ENCODE measurements at places on chromosomes 13 and 19.

GRCh38 chr19:10361569-10362011 lies 18.8 kb downstream of the TYK2 start:
- no peak for DNase-seq

DNA sequence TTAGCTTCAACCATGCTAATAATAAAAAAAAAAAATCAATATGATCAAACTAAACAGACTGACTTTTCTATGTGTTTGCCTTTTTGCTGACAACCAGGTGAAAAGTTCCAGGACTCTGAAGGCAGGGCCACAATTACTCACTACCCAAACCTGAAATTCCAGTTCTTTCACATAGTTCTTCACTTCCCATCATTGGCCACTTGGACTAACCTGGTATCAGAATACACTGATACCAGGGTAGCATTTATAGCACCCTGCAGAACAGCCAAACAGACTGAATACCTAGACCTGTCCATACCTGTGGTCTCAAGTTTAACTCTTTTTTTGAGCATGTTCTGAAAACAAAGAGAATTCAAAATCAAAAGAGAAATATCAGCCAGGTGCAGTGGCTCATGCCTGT lies 25.1 kb downstream of the ELF1 start:
- DNase-seq: no peak

- no peak for DNase-seq
These were observed 9.1 kb downstream of the SSBP4 start for GRCh38 chr19:18428173-18428786.

DNA sequence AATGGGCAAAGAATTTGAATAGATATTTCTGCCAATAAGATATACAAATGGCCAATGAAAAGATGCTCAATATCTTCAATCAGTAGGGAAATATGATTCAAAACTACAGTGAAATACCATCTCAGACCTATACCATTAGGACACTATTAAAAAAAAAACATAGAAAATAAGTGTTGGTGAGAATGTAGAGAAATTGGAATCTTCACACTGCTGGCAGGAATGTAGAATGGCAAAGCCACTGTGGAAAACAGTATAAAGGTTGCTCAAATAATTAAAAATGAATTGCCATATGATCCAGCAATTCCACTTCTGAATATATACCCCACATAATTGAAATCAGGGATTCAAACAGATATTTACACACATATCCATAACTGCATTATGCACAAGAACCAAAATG lies 88.1 kb upstream of the STARD13 start:
- no peak for DNase-seq

DNA sequence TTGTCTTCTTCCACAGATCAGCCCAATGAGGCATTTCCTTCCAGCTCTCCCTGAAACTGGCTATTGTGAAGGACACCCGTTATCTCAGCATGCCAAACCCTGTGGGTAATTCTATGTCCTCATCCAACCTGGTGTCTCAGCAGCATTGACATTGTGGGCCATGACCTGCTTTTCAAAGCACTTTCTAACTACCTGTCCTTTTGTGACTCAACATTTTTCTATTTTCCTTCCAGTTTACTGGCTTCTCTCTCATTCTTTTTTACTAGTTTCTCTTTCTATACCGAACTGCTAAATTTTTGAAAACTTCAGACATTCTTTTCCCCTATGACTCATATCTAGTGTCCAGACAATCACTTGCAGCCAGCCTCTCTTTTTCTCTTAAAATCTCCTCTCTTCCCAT lies 136.4 kb upstream of the HTR2A start:
- DNase-seq: no peak

GRCh38 chr19:2478756-2479555 lies 3.0 kb downstream of the GADD45B start:
- no peak for DNase-seq

DNA sequence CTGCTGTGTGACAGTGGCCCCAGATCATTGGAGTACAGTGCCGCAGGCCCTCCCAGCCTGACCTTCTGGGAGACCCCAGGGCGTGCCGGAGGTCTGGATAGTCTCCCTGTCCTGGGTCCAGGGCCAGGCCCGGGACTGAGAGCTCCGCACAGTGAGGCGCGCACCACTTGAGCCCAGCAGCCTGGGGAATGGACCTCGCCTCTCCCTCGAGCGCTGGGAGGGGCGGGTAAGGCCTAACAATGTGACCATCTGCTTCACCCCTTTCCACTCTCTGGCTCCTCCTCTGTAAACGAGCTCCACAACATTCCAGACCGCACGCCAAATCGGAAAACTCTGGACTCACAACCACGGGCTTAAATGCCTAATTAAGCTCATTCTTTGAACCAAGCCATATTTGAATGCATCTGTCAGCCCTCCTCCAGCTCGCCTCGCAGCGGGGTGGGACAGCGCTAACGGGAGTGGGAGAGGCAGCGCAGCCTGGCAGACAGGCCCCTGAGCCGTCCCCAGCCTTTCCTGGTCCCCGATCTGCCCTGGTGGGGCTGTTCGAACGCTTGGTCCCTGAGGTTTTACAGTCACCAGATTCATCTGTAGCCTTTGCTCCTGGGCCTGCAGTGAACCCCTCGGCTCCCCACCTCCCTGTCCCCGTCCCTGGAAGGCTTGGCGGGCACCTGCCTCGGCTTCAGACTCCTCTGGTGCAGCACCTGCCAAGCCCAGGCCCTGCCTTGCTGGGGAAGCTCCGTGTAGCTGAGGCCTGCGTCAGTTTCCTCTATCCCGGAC lies 120.7 kb upstream of the VSTM2B start:
- no peak for DNase-seq

DNA sequence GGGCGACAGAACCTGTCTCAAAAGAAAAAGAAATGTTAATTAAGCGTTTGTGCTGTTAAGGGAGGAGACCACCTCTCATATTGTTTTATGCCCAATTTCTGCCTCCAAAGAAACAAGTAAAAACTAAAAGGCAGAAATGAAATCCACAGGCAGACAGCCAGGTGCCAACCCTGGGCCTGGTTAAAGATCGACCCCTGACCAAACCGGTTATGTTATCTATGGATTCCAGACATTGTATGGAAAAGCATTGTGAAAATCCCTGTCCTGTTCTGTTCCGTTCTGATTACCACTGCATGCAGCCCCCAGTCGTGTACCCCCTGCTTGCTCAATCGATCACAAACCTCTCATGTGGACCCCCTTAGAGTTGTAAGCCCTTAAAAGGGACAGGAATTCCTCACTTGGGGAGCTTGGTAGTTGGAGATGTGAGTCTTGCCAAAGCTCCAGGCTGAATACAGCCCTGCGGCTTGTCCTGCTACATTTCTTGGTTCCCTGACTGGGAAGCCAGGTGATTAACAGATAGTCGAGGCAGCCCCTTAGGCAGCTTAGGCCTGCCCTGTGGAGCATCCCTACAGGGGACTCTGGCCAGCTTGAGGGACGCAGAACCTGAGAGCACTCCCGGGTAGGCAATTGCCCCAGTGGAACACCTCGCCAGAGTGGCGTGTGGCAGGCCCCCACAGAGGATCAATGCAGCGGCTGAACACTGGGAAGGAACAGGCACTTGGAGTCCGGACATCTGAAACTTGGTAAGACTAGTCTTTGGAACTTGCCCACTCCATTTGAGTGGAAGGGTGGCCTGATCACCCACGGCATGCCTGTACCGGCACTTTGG lies 748 bp upstream of the ZNF552 start:
- no peak for DNase-seq

- no peak for DNase-seq
These were observed 1564.9 kb downstream of the OLFM4 start for GRCh38 chr13:54593504-54593903.

GRCh38 chr19:7739801-7740681 lies 7.3 kb downstream of the CD209 start:
- no peak for DNase-seq

- no peak for DNase-seq
These were observed 33.1 kb downstream of the DHRS12 start for GRCh38 chr13:51770681-51771417.

DNA sequence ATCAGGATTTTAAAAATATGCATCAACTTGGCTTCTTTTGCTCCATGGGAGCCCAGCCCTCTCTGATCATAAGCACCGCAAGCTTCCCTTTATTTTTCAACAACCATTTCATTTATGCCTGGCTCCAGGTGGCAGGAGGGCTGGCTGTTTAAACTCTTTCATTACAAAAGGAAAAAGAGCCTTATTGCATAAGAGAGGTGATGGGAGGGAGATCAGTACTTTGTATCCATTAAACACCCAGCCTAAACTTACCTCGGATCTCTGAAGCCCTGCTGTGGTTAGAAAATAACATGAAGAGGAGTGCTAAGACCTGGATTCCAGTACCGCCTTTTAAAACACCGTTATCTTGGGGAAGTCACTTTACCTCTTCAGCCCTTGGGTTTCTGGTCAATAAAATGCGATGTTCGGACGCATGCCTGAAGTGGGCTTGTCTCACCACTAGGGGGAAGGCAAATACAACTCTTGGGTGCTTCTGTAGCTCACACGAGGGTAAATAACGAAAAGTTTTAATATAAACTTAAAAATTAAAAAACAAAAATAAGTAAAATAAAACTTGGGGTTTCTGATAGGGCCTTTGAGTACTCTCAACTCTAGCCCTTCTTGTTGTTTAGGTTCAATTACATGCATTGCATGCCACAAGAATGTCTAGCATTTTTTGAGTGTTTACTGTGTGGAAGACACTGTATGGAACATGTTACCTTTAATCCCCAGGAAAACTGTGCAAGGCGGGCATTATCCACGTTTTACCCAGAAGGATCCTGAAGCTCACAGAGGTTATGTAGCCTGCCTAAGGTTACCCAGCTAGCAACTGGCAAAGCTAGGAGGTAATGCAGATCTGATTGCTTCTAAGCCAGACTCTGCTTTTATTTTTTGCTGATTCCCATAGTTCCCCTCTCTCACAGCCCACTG lies 240.3 kb downstream of the LMO7 start:
- peak; percentile 22 for DNase-seq

- no peak for DNase-seq
These were observed 196.8 kb downstream of the PDS5B start for GRCh38 chr13:32783067-32783466.

DNA sequence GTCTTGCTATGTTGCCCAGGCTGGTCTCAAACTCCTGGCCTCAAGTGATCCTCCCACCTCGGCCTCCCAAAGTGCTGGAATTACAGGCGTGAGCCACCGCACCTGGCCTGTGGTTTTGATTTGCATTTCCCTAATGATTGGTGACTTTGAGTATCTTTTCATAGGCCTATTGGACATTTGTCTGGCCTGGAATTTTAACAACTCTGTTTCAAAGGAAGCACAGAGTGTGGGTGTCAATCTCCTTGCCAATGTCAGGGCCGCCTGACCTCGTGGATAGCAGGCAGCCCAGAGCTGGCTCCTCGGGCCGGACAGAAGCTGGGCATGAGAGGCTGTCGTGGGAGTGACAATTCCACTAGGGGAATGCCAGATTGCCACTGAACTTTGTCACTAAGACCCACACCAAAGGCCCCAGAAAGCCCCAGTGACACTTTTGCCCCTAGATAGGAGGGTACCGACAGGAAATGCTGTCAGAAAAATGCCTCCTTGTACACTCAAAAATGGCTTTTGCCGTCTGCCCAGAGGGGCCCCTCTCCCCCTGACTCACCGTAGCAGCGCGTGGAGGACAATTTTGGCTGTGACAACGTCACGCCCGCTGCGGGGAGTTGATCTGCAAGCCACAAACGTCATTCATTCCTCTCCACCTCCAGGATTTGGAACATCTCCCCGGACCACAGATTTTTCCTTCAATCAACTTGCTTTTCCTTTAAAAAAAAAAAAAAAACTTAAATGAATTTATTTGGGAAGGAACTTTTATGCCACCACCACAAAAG lies 11.7 kb upstream of the ADGRE5 start:
- DNase-seq: peak; percentile 89

DNA sequence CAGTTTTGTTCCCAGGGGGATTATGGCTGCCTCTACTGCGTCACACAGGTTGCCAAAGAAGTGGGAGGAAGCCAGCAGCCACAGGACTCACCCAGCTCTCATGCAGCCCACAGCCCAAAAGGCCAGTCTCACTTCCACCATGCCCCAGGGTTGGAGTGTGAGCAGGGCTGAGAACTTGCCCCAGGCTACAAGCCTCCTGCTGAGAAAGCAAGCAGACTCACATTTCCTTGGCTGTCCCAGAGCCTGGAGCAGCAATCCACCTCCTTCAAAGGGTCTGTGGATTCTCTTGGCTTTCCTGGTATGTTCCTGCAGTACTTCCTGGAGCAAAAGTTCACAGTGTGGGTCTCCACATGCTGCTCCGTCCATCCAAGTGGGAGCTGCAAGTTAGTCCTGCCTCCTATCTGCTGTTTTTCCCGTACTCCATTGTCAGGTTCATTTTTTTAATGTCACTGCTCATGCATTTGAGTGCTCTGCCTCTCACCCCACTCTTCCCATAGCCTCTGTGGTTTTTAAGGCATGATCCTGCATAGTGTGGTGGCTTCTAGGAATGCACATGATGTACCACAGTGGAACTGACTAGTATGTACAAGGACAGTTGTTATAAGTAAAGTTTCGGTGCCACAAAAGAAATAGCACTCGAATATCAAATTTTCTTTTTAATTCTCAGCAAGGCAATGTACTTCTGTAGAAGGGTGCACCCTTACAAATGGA lies 56.2 kb upstream of the ARHGEF7 start:
- no peak for DNase-seq

DNA sequence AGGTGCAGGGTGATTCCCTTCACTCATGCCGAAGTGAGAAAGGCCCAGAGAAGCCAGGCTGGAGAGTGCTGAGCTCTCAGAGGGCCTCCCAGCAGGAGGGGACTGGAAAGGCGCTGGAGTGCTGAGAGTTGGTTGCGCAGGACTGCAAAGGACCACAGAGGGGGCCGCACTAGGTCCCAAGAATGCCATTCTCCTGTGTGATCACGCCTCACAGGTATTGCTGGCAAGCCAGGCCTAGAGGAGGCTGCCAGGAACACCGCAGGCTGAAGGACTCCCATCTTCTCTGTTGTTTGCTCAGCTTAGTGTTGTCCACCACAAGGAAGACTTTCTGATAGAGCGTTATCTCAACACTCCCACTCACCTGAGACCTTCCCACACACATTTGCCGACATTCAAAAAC lies 165.0 kb downstream of the FGF14 start:
- DNase-seq: no peak

DNA sequence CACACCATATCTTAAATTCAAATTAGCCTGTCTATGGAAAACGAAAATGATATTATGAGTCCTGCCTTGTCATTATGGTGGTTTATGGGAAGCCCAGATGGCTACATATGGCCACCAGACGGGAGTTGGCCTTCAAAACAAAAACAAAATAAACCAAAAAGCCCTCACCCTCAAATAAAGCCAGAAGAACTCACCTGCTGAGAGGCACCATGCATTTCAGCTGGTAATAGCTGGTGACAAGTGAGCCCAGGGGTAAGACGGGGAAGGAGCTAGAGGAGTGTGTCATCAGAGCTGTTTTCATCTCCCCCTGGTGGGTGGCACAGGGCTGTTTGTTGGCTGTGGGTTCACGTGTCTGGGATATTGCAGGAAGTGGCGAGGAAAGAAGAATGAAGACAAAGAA lies 152.9 kb downstream of the EFNB2 start:
- DNase-seq: no peak
